ENCODE measurements at places on chromosomes 3 and 15. TPM values are rescaled to one million over a fixed set of nuclear protein-coding genes. Genes with fewer than 3 reads are reported as not detected.

The ITIH3 gene
- total RNA-seq: not detected

The EXD1 gene
- total RNA-seq: not detected

GRCh38 chr3:160808838-160809237, 52.8 kb downstream of the PPM1L start:
- no peaks in the 10 kb centered on the region for H3K4me1 ChIP-seq
- no peaks in the 10 kb centered on the region for H3K36me3 ChIP-seq
- no peak overlapping the region for H3K4me3 ChIP-seq
- no peak for DNase-seq
- no peaks in the 10 kb centered on the region for H3K27me3 ChIP-seq
- no peak overlapping the region for H3K27ac ChIP-seq

- DNase-seq: no peak
- no peaks in the 10 kb centered on the region for H3K27me3 ChIP-seq
- H3K4me3 ChIP-seq: no peak overlapping the region
- peaks cover 26% of the 10 kb centered on the region for H3K36me3 ChIP-seq
These were observed 8.5 kb downstream of the RPS17 start for GRCh38 chr15:82531496-82532382.

DNA sequence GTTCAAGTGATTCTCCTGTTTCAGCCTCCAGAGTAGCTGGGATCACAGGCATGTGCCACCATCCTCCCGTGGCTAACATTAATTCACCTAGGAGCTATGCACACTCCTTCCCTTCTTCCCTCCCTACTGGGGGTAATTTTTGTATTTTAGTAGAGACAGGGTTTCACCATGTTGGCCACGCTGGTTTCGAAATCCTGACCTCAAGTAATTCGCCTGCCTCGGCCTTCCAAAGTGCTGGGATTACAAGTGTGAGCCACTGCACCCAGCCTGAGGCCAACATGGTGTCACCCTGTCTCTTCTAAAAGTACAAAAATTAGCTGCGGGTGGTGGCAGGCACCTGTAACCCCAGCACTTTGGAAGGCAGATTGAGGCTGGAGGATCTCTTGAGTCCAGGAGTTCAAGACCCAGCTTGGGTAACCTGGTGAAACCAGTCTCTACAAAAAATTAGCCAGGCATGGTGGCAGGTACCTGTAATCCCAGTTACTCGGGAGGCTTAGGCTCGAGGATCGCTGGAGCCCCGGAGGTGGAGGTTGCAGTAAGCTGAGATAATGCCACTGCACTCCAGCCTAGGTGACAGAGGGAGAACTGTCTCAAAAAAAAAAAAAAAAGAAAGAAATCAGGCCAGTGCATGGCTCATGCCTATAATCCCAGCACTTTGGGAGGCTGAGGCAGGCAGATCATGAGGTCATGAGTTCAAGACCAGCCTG, 6.1 kb downstream of the RNU5B-1 start:
- H3K4me3 ChIP-seq: no peak overlapping the region
- no peak for DNase-seq
- H3K4me1 ChIP-seq: peaks cover 6% of the 10 kb centered on the region
- no peaks in the 10 kb centered on the region for H3K27me3 ChIP-seq
- no peak overlapping the region for H3K27ac ChIP-seq
- no peaks in the 10 kb centered on the region for H3K36me3 ChIP-seq

The NOX5 gene
- total RNA-seq: not detected

- no peaks in the 10 kb centered on the region for H3K27me3 ChIP-seq
- H3K4me1 ChIP-seq: peaks cover 43% of the 10 kb centered on the region
- H3K27ac ChIP-seq: no peak overlapping the region
- H3K4me3 ChIP-seq: no peak overlapping the region
- peaks cover 32% of the 10 kb centered on the region for H3K36me3 ChIP-seq
These were observed 41.0 kb downstream of the RNF111 start for GRCh38 chr15:59028387-59028955.
